Cerebellum (tissue), 4 donors: ENCODE measurements at places on chromosomes 2 and 18. TPM values are rescaled to one million over a fixed set of nuclear protein-coding genes. Genes with fewer than 3 reads are reported as not detected.

The ASB3 gene
- 69.6 TPM for total RNA-seq

DNA sequence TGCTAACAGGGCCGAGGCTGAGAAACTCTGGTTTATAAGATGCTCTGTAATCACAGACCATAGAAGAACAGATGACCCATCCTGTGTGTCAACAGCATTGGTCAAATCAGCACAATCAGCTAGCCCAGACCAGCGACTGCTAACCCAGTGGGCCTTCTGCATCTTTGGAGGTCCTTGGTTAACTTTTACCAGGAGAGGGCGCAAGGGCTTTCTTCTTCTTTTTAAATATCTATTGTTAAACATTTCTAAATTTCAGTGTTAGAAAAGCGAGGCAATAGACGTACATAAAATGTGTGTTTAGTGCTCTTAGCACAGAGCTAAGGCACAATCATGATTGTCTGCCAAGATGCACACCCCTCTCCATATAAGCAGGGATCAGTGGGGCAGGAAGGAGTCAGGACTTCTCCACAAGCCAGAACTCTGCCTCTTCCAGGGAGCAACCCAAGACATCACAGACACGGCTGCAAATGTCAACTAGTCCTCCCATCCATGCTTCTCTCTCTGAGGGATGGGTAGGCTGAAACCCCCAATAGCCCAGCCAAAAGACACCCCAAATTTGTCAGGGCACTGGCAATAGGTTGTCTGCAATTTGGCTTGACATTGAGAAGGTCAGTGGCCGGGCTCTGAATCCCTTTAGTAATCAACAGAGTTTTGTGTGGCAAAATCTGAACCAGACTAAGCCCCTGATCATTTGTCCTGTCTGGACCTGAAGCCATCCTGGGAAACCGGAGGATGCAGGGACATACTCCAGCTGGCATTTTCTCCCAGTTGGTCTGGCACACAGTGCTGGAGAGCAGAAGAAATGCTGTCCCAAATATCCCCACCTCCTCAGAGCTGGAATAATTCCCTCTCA, 188.2 kb downstream of the BCL2 start:
- DNase-seq: no peak

- DNase-seq: no peak
These were observed 75.5 kb downstream of the NPAS2 start for GRCh38 chr2:100895402-100895801.

DNA sequence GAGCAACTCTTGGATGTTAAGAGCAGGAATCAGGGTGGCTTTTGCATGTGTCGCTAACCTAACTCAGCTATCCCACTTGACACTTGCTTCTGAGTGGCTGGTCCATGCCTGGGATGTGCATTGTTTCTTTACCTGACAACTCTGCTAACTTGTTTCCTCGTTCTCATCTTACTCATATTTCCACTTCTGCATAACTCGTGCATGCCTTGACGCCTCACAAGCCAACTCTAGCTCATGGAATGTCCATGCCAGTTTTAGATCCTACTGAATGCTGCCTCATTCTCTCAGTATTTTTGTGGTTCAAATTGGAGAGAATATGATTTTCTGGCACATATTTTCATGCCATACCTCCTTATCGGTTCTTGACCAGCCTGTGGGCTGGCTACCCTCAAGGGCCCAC, 52.5 kb downstream of the CDCA7 start:
- DNase-seq: no peak

- no peak for DNase-seq
These were observed 47.5 kb downstream of the SKA1 start for GRCh38 chr18:50422286-50422898.

GRCh38 chr2:11681722-11682589, 12.0 kb upstream of the NTSR2 start:
- peak; percentile 75 for DNase-seq

- no peak for DNase-seq
These were observed 49.6 kb downstream of the HYCC2 start for GRCh38 chr2:201021914-201022313.

- DNase-seq: no peak
These were observed 296.2 kb upstream of the SALL3 start for GRCh38 chr18:78683191-78684010.

DNA sequence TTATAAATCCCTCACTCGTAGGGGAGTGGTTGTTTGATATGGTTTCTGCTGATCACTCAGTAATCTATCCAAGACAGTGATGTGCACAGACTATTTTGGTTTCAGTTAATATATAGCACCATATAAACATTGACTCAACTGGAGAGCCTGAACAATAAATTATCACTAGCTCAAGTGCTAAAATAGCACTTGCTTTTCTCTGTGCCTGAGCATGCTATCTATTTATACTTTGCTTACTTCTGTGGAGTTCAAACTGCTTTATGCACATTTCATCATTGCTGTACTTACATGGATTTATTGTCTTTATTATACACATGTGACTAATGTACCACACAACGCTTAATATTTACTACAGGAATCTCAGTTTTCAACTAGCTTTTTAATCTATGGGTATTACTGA, 133.6 kb downstream of the BCL2 start:
- no peak for DNase-seq
